ENCODE measurements at places on chromosomes 16 and 17. TPM values are rescaled to one million over a fixed set of nuclear protein-coding genes. Genes with fewer than 3 reads are reported as not detected.

The PRKCB gene
- polyA plus RNA-seq, result 0.74 TPM

The CCDC154 gene
- 4.6 TPM for polyA plus RNA-seq

The NEUROD2 gene
- not detected for polyA plus RNA-seq

The MMP28 gene
- 10.8 TPM for polyA plus RNA-seq

The TOP2A gene
- 19.3 TPM for polyA plus RNA-seq

The PLEKHH3 gene
- polyA plus RNA-seq, result 30.9 TPM

The FAM222B gene
- polyA plus RNA-seq, result 28.5 TPM

The CFAP119 gene
- 6.1 TPM for polyA plus RNA-seq

The C16orf46 gene
- 0.62 TPM for polyA plus RNA-seq

The ZACN gene
- 21.2 TPM for polyA plus RNA-seq

The FOXO3B gene
- polyA plus RNA-seq, result 6.5 TPM

The NPIPA3 gene
- polyA plus RNA-seq, result not detected

The SOX15 gene
- polyA plus RNA-seq, result 0.95 TPM

The CD19 gene
- polyA plus RNA-seq, result not detected

The MSLN gene
- polyA plus RNA-seq, result 5.6 TPM
